HT1080 (cell line): ENCODE measurements at places on chromosomes 11 and 22. TPM values are rescaled to one million over a fixed set of nuclear protein-coding genes. Genes with fewer than 3 reads are reported as not detected.

The CASP1 gene
- total RNA-seq, result 10.1 and 10.6 TPM in 2 replicates

The TUBA8 gene
- total RNA-seq, result 0.06 and 0.17 TPM in 2 replicates

The TTC9C gene
- total RNA-seq, result 55.6 and 67.9 TPM in 2 replicates

The CHRM4 gene
- 0.40 and 0.57 TPM in 2 replicates for total RNA-seq

The OR10A2 gene
- total RNA-seq, result not detected in 2 replicates

The CHRNA10 gene
- 0.43 and 2.5 TPM in 2 replicates for total RNA-seq

The CAVIN3 gene
- not detected in 2 replicates for total RNA-seq

The TRIM49 gene
- total RNA-seq, result not detected in 2 replicates

The OR10G6 gene
- not detected in 2 replicates for total RNA-seq

The MMP8 gene
- 0.10 and 0.37 TPM in 2 replicates for total RNA-seq

The SHISA8 gene
- 1.0 and 8.8 TPM in 2 replicates for total RNA-seq

The CUL5 gene
- 22.9 and 26.2 TPM in 2 replicates for total RNA-seq

The SLC17A6 gene
- not detected in 2 replicates for total RNA-seq

The DNAJC24 gene
- total RNA-seq, result 9.4 and 12.0 TPM in 2 replicates

The RTN4RL2 gene
- total RNA-seq, result 5.6 and 11.3 TPM in 2 replicates

- no peak for DNase-seq
These were observed 86.7 kb upstream of the RAB1B start for GRCh38 chr11:66181632-66182315.

GRCh38 chr22:27238935-27239510 is 562.5 kb downstream of the MN1 start:
- DNase-seq, result peak; percentile 87

DNA sequence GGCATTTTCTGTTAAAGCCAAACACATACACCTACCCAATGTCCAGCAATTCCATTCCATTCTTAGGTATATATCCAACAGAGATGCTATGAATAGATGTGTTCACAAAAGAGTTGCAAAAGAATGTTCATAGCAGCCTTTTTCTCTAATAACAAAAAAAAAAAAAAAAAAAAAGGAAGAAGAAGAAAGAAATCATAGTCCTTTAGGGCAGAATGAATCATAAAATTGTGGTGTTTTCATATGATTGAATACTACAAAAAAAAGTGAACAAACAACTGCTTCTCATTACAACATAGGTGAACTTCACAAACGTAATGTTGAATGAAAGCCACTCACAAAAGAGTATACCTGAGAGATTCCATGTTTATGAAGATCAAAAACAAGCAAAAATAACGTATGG is 66.8 kb upstream of the GRK3 start:
- DNase-seq, result no peak

- no peak for DNase-seq
These were observed 16.0 kb downstream of the CALCA start for GRCh38 chr11:14956111-14956510.

- DNase-seq, result no peak
These were observed 6.8 kb downstream of the OR4D10 start for GRCh38 chr11:59479906-59480305.

DNA sequence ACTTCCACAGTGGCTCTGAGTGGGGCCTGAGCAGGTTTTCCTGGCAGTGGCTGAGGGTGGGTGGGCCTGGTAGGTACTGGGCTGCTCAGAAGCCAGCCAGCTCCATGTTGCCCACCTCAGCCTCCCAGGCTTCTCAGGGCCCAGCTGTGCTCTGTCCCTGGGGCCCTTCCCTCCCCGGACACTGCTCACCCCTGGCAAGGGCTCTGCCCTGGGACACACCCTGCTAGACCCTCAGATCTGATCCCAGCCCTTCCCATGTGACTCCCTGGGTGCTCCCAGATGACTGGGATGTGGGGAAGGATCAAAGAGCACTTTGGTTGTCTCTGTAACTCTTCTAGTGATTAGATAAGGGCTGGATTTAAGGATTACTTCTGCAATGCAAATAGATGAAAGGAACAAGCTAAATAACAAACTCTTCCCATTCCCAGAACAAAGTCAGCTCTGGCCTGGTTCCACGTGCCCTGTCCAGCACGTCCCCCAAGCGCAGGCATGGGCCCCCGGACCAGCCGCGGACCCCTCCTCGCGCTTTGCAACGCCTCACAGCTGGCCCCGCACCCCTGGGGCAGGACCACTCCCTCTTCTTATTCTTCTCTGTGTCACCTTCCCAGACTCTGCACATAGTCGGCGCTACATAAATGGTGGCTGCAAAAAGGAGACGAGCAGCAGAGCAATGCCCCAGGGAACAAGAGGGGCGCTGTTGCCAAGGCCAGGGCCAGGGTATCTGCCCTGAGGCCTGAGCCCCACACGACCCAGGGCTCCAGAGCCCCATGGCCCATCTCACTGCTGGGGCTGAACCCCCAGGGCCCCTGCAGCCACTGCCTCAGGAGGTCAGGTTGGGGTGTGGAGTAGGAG is 5.7 kb upstream of the KRTAP5-6 start:
- no peak for DNase-seq

DNA sequence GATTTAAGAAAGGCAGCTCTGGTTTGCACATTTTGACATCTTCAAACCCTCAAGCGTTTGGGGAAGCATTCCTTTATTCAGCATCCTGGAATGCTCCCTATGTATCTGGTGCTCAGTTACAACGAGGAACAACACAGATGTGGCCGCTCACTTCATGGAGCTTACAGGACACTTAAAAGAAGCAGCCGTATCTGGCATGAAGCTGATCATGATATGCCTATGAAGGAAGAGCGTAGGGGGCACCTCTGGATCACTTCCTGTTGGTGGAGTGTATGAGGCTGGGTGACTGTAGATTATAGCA is 72.3 kb upstream of the TP53I11 start:
- no peak for DNase-seq

- no peak for DNase-seq
These were observed 102.9 kb upstream of the GAL start for GRCh38 chr11:68581439-68581838.

- no peak for DNase-seq
These were observed 109.0 kb upstream of the B3GAT1 start for GRCh38 chr11:134521001-134521400.

DNA sequence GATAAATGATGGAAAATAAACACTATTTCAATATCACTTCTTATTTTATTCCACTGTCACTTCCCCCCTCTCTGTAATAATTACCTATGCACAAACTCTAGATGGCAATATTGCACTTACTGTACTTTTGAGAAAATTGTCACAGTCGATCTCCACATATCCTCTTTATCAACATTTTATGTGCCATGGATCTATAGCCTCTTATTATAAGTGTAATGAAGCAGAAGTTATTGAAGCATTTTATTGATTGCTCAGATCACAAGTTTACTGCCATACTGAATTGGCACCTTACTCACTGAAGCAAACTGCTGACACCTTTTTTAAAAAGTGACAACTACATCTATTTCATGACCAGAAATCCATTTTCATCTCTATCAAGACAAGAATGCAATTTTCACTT is 133.4 kb downstream of the DCDC1 start:
- no peak for DNase-seq

DNA sequence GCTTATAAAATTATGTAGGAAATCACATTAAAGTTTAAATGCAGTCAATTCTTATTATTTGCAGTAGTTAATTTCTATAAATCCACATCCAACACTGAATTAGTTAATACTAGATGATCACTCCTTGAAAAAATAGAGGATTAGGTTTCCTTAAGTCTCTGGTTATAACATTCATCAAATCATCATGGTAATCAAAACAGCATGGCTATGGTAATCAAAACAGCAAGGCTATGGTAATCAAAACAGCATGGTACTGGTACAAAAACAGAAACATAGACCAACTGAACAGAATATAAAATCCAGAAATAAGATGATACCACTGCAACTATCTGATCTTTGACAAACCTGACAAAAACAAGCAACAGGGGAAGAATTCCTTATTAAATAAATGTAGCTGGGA is 814.6 kb upstream of the CCDC179 start:
- DNase-seq, result no peak

DNA sequence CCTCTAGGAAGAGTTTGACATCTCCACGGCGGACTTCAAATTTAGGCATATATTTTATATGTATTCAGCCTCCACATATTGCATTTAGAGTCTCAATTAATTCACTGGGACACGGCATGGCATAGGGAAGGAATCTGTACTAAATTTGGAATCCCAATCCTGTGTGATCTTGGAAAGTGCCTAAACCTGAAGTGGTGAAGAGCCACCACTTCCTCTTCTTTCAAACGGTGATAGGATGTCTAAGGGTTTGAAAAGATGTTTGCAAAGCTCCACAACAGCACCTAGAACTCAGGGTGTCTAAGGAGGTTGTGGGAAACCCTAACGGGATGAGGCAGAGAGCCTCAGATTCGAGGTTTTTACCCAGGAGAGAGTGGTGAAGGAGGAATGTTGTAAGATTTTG is 1.0 kb upstream of the L3MBTL2 start:
- DNase-seq, result no peak

GRCh38 chr11:65787649-65788622 is 1.1 kb downstream of the OVOL1 start:
- no peak for DNase-seq

- no peak for DNase-seq
These were observed 182.2 kb upstream of the SYT13 start for GRCh38 chr11:45468267-45468856.

DNA sequence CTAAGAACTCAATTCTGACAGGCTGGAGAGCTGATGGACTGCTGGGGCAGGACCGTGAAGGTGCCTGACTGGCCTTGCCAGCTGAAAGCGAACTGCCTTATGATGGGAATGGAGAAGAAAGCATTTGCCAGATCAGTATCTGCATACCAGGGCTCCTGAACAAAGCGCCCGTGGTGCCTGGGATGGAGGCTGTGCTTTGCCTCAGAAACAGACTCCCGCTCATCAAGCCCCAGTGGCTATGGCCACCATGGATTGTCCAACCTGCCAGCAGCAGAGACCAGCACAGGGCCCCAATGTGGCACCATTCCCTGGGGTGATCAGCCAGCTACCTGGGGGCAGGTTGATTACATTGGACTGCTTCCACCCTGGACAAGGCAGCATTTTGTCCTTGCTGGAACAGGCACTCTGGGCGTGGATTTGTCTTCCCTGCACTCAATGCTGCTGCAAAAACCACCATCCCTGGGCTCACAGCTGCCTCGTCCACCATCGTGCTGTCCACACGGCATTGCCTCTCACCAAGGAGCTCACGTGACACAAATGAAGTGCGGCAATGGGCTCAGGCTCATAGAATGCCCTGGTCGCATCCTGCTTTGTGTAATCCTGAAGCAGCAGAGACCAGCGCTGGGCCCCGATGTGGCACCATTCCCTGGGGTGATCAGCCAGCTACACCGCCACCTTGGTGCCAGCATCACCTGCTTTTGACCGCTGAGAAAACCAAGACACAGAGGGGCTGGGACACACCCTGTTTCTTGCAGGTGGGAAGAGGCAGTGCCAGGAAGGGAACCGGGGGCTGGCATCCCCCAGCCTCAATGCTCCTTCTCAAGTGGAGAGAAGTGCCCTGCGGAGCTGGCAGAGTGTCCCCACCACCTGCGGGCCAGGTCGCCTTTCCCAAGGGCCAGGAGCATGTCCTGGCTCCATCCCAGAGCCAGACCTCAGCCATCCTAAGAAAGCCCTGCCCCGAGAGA is 1367.5 kb downstream of the BRD1 start:
- DNase-seq, result no peak

DNA sequence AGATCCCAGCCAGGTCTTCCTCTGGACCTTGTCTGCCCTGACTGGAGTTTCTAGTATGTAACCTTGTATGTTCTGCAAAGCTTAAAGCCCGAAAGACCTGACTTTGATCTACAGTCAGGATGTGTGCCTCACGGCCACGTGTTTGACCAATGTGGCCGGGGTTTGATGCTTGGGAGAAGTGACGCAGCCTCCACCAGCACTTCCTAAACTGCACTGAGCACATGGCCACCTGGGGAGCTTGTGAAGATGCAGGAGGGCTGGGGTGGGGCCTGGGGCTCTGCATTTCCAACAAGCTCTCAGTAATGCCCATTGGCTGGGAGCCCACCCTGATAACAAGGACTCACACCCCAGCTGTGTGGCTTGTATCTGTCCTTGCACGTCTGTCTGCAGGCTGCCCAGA is 53.2 kb downstream of the NAT10 start:
- no peak for DNase-seq

GRCh38 chr11:117820516-117820915 is 4.0 kb downstream of the FXYD2 start:
- no peak for DNase-seq

- DNase-seq, result no peak
These were observed 81.2 kb downstream of the PACS1 start for GRCh38 chr11:66151273-66151672.

GRCh38 chr11:86230179-86230804 is 14.3 kb upstream of the EED start:
- peak; percentile 65 for DNase-seq

- DNase-seq, result no peak
These were observed 14.3 kb downstream of the BIRC2 start for GRCh38 chr11:102361086-102362031.

DNA sequence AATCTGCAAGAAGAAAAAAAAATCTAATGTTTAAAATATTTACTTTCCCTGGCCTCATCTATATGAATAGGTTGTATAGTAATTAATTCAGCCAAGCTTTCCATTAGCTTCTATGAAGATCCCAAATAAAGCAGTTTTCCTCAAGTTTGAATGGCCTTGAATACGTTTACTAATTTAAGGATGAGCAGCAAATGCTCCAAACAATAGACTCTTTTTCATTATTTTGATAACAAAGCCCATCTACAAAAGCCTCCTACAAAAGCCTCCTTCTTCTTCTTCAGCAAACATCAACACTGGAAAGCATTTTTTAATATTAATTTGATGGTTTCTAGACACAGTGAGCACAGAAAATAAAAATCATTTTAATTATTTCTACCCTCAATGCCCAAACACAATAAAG is 1130.3 kb upstream of the CNTN5 start:
- no peak for DNase-seq

DNA sequence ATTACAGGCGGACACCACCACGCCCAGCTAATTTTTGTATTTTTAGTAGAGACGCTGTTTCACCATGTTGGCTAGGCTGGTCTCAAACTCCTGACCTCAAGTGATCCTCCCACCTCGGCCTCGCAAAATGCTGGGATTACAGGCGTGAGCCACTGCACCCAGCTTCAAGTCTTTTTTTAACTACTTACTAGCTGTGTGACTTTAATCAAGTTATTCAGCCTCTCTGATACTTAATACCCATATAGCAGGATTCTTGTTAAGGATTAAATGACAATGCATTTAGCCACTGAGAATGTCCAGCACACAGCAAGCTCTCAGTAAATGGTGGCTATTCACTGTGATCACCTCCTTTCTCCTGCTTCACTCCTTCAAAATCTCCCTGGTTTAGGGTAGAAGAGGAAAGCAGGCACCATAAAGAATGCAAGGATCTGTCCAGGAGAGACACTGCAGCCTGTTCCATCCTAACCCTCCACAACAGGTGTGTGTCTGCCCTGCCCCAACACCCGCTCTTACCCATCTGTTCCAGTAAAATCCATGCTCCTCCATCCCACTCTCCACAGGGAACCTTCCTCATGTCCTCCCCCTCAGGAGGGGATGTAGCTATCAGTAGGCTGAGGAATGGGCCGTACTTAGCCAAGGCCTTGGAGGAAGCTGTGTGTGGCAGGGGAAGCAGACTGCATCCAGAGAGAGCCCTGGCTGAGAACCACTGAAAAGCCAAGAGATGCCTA is 69.3 kb downstream of the MICAL3 start:
- no peak for DNase-seq

DNA sequence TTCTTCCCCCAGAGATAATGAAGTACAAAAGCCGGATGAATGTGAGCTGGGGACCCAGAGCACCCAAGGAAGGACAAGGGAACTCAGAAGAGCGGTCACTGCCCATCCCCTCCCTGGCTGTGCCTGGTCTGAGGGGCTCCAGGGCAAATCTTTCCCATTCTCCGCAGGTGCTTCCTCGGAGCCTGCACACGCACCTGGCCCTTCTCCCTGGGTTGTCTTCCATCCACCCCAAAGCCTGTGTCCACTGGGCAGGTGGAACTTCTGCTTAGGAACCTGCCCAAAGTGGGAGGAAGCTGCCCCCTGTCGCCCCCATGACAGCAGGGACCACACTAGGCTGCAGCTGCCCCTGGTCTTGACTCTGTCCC is 121.0 kb upstream of the FGF3 start:
- DNase-seq, result no peak
